ENCODE measurements at places on chromosomes 6 and 20.

GRCh38 chr6:113587078-113587699 is 270.0 kb upstream of the MARCKS start:
- no peak for DNase-seq

GRCh38 chr6:35476004-35476403 is 7.8 kb downstream of the RPL10A start:
- DNase-seq, result no peak

- no peak for DNase-seq
Observed at GRCh38 chr6:41785689-41786450, 1.6 kb upstream of the TOMM6 start.

DNA sequence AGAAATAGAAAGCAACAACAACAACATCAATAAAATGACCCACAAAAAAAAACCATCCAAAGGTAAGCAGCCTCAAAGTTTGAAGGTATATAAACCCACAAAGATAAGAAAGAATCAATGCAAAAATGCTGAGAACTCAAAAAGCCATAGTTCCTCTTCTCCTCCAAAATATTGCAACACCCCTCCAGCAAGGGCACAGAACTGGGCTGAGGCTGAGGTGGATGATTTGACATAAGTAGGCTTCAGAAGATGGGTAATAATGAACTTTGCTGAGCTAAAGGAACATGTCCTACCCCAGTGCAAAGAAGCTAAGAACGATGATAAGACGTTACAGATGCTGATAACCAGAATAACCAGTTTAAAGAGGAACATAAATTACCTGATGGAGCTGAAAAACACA is 188.8 kb upstream of the BTBD3 start:
- no peak for DNase-seq

- no peak for DNase-seq
Observed at GRCh38 chr6:145042559-145042958, 692.8 kb downstream of the EPM2A start.

- DNase-seq, result no peak
Observed at GRCh38 chr20:3209257-3209945, at the start of gene ITPA. TSS of gene ITPA (plus strand) at chr20:3209498. CDS start at chr20:3209552, 54 bp downstream.

DNA sequence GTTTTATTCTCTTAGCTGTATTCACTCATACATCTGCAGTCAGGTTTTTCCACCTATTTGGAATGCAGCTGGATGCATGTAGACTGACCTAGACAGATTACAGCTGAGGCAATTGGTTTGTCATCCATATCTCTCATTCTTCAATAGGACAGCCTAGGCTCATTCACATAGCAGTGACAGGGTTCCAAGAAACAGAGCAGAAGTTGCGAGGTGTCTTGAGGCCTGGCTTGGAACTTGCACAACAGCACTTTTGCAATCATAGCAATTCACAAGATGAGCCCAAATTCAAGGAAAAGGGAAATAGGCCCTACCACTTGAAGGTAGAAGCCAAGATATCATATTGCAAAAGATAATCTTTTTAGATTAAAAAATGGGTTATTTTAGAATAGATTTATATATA is 508.9 kb upstream of the JAG1 start:
- DNase-seq, result no peak
